CD4-positive, alpha-beta T cell treated with Interleukin-1 beta for 1 hour (primary cell): ENCODE measurements at places on chromosomes 13 and 19.

GRCh38 chr13:37816276-37816675 lies 53.3 kb downstream of the TRPC4 start:
- no peak for DNase-seq

GRCh38 chr13:71214821-71215220 lies 652.2 kb downstream of the DACH1 start:
- no peak for DNase-seq

DNA sequence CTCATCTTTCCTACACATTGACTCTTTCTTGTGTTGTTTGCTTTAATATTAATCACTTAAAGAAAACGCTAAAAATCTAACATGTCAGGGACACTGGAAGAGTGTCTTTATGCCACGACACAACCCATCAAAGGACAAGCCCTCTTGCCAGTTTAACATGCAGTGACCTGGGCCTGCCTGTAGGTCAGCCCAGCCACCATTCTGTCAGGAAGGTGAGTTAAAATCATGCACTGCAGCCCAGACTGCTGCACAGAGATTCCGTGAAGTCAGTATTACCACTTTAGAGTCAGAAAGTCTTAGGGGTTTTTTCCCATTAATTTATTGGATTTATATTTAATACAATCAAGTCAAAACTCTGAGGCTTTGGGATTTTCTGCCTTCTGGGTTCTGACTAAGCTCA lies 58.0 kb downstream of the TNFRSF19 start:
- DNase-seq, result no peak

DNA sequence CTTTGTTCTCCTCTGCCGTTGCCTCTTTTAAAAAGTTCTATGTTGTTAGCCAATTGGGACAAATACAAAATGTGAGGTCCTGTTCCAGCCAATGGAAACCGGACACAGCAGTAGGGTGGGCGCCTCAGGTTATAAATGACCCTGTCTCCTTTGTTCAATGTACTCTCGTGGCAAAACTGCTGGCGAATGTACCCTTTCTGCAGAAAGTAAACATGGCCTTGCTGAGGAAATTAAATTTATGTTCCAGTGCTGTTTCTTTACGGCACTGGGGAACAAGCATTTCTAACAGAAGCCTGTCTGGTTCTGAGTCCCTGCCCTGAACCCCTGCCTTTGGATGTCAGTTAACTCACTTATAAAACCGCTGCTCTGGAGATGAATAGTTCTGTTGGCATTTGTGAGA lies 140.7 kb downstream of the PCCA start:
- DNase-seq, result no peak

DNA sequence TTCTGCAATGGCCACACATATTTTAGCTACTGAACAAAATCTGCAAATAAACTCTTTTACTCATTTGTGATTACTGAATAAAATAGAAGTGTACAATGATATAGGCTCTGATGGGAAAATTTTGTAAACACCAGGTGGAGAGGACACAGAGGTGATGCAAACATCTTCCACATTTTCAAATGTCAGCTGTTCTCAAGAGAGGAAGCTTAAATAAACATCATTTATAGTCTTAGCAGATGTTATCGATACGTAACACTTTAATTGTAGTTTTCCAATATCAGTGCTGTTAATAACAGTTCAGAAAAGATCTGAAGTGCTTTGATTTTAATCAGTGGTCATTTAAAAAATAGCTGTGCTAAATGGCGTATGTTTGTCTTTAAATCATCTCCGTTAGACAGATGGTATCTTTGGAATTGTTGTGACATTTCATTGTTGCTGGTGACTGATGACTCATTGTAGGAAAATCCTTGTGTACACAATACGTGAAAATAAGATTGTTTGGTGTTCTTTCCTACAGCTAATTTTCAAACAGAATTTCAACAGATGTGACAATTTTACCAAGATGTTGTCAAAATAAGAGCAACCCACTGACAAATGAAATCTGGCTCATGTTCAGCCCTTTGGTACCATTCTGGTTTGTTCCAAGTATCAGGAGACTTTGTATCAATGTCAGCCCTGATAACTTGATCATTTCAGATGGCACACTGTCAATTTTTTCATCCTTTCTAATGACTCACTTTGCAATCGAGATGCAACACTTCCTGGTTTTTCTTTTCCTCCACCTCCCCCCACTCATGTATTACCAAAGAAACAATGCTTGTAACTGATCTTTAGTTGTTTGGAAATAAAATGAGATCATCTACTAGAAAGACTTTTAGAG lies 516.0 kb downstream of the DCT start:
- DNase-seq, result no peak

DNA sequence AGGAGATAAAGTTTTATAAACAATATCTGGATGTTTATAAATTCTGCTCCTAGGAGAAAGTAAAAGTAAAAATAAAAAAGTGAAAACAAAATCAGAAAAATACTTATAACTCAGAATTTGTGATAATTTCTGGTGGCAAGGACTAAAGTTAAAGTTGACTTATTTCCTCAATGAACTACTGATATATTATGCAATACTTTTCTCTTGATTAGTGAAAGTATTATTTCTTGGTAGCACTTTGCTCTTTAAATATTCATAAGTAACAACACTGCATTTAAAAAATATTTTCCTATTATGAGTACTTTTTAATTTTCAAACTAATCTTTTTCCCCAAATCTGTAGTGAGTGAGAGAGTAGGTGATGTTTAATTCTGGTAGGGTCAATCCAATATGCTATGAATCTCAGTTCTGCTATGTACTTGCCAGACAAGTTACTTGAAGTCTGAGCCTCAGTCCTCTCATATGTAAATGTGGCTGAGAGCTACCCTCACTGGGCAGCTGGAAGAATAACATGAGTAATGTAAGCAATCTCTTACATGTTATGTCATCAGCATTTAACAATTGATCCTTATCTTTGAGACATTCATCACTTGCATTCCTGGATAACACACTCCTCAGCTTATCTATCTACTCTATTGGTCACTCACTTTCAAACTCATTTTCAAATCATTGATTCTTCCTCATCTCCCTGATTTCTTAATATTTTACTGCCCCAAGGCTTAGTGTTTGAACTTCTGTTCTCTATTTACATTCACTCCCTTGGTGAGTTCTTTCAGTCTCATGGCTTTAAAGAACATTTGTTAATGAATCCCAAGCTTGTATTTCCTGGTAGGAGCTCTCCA lies 239.0 kb downstream of the RGCC start:
- DNase-seq, result no peak

DNA sequence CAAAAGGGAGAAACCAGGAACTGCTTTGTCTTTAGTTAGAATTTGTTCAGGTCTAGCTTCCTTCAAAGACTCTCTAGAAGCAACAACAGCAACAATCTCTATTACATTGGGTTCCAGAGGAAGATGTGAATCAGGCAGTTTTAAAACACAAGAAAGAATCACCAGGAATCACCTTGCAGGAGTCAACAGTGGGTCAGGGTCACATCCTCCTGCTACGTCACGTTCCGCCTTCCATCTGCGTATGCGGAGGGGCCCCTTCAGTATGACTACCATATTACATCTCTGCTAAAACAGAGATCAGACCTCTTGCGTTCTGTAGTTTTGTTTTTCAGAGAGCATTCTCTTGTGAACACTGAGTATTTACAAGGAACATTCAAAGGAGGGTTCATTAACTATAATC lies 147.8 kb upstream of the STARD13 start:
- no peak for DNase-seq

- no peak for DNase-seq
These were observed 510.5 kb downstream of the IRS2 start for GRCh38 chr13:109275852-109276251.

GRCh38 chr13:79932556-79932955 lies 408.4 kb downstream of the SPRY2 start:
- DNase-seq, result no peak

DNA sequence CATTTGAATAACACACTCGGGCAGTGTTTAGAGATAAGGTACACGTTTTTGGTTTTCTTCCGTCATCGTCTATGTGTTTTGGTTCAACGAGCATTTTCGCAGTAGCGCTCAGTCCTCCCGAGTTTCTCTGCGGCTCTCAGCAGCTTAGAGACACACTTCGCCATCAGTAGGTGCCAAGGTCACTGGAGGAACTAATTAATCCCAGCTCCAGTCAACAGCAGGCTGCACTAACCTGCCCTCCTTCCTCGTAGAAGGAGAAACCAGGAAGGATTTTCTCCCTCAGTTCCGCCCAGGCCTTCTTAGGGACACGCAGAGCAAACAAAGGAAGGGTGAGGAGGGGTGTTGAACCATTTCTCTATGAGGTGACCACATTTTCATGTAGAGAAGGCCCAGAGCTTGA lies 12.6 kb downstream of the MBNL2 start:
- DNase-seq, result no peak
